Memory B cell (primary cell): ENCODE measurements at places on chromosomes 5 and 9.

DNA sequence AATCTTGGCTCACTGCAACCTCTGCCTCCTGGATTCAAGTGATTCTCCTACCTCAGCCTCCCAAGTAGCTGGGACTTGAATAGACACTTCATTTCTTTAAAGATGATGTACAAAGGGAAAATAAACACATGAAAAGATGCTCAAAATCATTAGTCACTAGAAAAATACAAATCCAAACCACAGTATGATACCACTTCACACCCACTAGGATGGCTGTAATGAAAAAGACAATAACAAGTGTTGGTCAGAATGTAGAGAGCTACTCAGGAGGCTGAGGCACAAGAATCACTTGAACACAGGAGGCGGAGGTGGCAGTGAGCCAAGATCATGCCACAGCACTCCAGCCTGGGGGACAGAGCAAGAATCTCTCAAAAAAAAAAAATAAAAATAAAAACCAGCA lies 13.0 kb downstream of the F2RL2 start:
- H3K36me3 ChIP-seq, result peaks cover 2% of the 10 kb centered on the region
- no peaks in the 10 kb centered on the region for H3K4me1 ChIP-seq
- H3K27me3 ChIP-seq, result peaks cover 1% of the 10 kb centered on the region
- no peak overlapping the region for H3K4me3 ChIP-seq

- no peak overlapping the region for H3K4me3 ChIP-seq
- H3K27me3 ChIP-seq, result no peaks in the 10 kb centered on the region
- no peak for DNase-seq
These were observed 42.9 kb downstream of the RIC1 start for GRCh38 chr9:5671711-5672353.

- H3K27me3 ChIP-seq, result peaks cover 3% of the 10 kb centered on the region
- DNase-seq, result no peak
- H3K4me3 ChIP-seq, result no peak overlapping the region
- H3K27ac ChIP-seq, result no peak overlapping the region
- H3K4me1 ChIP-seq, result no peaks in the 10 kb centered on the region
These were observed 300.1 kb downstream of the TMEM167A start for GRCh38 chr5:82777106-82777505.

GRCh38 chr9:87517732-87518131 lies 20.1 kb downstream of the DAPK1 start:
- H3K36me3 ChIP-seq, result no peaks in the 10 kb centered on the region
- H3K27me3 ChIP-seq, result peaks cover 5% of the 10 kb centered on the region
- no peak overlapping the region for H3K27ac ChIP-seq
- H3K4me3 ChIP-seq, result no peak overlapping the region
- H3K4me1 ChIP-seq, result peaks cover 2% of the 10 kb centered on the region

GRCh38 chr9:132160802-132161742 lies 786 bp upstream of the NTNG2 start:
- peak overlapping the region; percentile 56 for H3K27ac ChIP-seq
- H3K27me3 ChIP-seq, result peaks cover 18% of the 10 kb centered on the region
- H3K36me3 ChIP-seq, result peaks cover 2% of the 10 kb centered on the region
- peaks cover 7% of the 10 kb centered on the region for H3K4me1 ChIP-seq

GRCh38 chr9:129752900-129753729 lies at the start of gene PTGES:
TSS of gene PTGES (minus strand) at chr9:129753042. CDS start at chr9:129753012, 30 bp downstream.
- no peak within 1 kb of the TSS for H3K27ac ChIP-seq
- no peak within 1 kb of the TSS for H3K4me3 ChIP-seq
- H3K27me3 ChIP-seq, result peaks cover 7% of the 10 kb centered on the region
- peaks cover 2% of the 10 kb centered on the region for H3K36me3 ChIP-seq

- H3K4me3 ChIP-seq, result no peak overlapping the region
- no peak for DNase-seq
These were observed 67.3 kb downstream of the CRB2 start for GRCh38 chr9:123423311-123423640.

- peaks cover 5% of the 10 kb centered on the region for H3K36me3 ChIP-seq
- no peak overlapping the region for H3K27ac ChIP-seq
- H3K4me1 ChIP-seq, result no peaks in the 10 kb centered on the region
- no peak for DNase-seq
- H3K4me3 ChIP-seq, result no peak overlapping the region
These were observed 31.5 kb downstream of the CCDC171 start for GRCh38 chr9:15584379-15584778.

- no peaks in the 10 kb centered on the region for H3K36me3 ChIP-seq
- DNase-seq, result no peak
- no peaks in the 10 kb centered on the region for H3K27me3 ChIP-seq
- H3K4me1 ChIP-seq, result peaks cover 7% of the 10 kb centered on the region
These were observed 87.1 kb downstream of the PDE6A start for GRCh38 chr5:149857499-149857898.

DNA sequence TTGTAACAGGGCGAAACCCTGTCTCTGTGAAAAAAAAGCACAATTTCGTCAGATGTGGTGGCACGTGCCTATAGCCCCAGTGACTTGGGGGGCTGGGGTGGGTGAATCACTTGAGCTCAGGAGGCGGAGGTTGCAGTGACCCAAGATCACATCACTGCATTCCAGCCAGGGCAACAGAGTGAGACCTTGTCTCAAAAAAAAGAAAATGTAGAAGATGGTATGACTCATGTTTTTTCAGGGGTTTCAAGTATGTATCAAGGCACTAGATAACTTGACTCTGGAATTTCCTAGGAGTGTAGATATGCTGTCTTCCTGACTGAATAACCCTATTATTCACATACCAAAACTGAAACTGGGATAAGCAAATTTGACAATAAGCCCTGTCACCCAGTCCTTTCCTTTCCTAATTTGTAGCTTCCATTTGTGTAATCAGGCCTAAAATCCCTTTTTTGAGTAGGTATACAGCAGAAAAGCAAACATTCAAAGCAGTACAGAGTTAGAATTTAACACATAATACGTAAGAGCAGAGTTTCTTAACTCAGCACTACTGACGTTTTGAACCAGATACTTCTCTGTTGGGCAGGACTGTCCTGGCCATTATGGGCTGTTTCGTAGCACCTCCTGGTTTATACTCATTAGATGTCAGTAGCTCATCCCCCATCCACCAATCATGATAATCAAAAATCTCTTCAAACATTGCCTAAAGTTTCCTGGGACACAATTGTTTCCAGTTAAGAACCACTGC lies 17.3 kb upstream of the ANKRD18B start:
- DNase-seq, result no peak
- no peak overlapping the region for H3K27ac ChIP-seq
- H3K4me3 ChIP-seq, result no peak overlapping the region
- H3K36me3 ChIP-seq, result no peaks in the 10 kb centered on the region

- H3K4me1 ChIP-seq, result no peaks in the 10 kb centered on the region
- H3K4me3 ChIP-seq, result no peak overlapping the region
- H3K27ac ChIP-seq, result no peak overlapping the region
- no peak for DNase-seq
- H3K36me3 ChIP-seq, result no peaks in the 10 kb centered on the region
These were observed 25.0 kb upstream of the IL17B start for GRCh38 chr5:149403923-149404745.

DNA sequence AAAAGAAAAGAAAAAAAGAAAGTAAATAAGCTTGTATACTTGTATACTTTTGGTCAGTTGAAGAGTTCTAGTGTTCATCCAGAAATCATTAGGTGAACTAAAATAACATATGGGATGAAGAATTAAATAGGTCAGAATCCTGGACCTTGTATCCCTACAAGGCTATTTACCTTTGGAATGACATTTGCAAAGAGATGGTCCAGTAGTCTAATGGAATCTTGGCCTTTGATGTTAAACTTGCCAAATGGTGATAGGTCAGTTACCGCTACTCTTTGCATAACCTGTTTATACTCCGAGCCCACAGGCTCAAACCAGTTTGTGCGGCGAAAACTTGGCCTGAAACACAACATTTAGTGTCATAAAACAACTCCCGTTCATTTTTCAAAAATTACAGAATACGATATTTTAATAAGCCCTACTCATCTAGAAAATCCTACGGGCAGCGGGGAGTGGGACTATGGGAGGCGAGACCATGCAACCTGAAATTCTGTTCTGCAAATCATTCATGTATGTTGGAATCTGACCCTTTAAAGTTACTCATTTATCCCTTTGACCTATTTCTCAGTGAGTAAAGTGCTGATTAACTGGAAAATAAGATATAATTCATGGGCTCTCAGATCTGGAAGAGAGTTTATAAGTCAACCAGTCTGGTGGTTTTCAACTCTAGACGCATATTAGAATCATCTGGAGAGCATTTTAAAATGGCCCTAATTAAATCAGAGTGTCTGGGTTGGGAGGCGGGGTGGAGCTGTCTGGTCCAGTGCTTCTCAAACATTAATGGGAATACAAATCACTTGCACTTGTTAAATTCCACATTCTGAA lies 38.6 kb downstream of the DMGDH start:
- no peak overlapping the region for H3K27ac ChIP-seq
- no peaks in the 10 kb centered on the region for H3K4me1 ChIP-seq
- peaks cover 2% of the 10 kb centered on the region for H3K27me3 ChIP-seq

DNA sequence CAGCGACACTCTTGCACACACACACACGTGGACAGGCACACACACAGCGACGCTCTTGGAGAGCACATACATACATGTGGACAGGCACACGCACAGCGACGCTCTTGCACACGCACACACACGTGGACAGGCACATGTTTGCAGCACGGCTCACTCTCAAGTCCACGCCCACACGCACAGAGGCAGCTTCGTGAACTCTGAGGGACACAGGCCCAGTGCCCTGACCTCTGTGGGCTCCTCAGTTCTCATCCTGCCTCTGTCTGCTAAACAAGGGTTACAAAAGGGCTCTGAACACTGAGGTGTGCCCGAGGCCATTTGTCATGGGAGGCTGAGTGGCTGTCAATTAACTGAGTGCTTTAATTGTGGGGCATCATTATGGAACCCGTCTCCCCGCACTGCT lies 558.8 kb upstream of the ADAMTS16 start:
- no peak for DNase-seq
- H3K27ac ChIP-seq, result no peak overlapping the region
- no peaks in the 10 kb centered on the region for H3K27me3 ChIP-seq
- no peaks in the 10 kb centered on the region for H3K36me3 ChIP-seq
- H3K4me3 ChIP-seq, result no peak overlapping the region
- H3K4me1 ChIP-seq, result no peaks in the 10 kb centered on the region

DNA sequence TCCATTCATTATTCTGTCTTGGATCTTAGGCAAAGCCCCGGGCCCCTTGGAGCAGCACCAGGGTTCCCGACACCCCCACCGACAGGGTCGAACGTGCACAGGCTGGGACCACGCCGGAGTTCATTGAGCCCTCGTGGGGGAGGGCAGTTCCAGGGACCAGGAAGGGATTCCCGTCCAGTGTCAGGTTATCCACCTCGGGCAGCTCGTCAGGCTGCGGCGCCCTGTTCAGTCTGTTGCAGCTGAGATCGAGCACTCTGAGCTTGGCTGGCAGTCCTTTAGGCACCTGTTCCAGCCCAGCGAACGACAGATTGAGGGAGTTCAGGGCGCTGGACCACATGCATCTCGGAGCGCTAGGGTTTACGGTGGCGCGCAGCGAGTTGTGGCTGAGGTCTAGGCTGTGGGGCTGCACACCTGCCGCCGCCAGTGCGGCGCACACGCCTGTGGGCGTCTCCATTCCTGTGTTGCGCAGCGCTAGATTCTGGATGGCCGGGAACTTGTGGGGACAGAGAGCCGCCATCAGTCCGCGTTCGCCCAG lies 1.1 kb downstream of the CD14 start:
- no peak overlapping the region for H3K27ac ChIP-seq
- H3K27me3 ChIP-seq, result peaks cover 7% of the 10 kb centered on the region
- H3K36me3 ChIP-seq, result no peaks in the 10 kb centered on the region
- H3K4me3 ChIP-seq, result peak overlapping the region; percentile 88
- no peak for DNase-seq

GRCh38 chr9:24296124-24296523 lies 249.6 kb downstream of the IZUMO3 start:
- H3K36me3 ChIP-seq, result no peaks in the 10 kb centered on the region
- no peak for DNase-seq
- no peak overlapping the region for H3K27ac ChIP-seq
- H3K4me1 ChIP-seq, result no peaks in the 10 kb centered on the region
- no peak overlapping the region for H3K4me3 ChIP-seq
